CD4-positive, alpha-beta memory T cell (primary cell): ENCODE measurements at places on chromosomes 5 and 9. TPM values are rescaled to one million over a fixed set of nuclear protein-coding genes. Genes with fewer than 3 reads are reported as not detected.
A peak's percentile ranks its signal among the peaks of the same experiment; 100 is the strongest.

Gene ZCCHC10
- total RNA-seq: 20.1 TPM

Gene UQCRQ
- total RNA-seq: 127 TPM

Gene SOX30
- 0.15 TPM for total RNA-seq

Gene HAUS6
- total RNA-seq: 20.9 TPM

Gene VCAN
- 0.06 TPM for total RNA-seq

DNA sequence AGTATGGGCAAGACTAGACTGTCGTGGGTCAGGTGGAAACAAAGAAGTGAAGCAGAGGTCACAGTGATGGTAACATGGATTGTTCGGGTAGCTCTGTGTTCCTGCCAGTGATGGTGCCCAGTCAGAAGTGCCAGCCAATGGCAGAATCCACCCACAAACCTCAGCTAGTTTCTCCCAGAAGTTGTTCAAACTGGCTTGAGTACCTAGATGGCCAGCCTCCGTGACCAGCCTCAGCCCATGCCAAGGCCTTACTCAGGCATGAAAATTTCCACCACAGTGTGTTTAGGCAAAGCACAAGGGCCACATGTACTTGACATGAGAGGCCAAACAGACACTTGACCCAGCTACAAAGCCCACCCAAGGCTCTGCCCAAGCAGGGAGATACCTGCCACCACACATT is 19.4 kb upstream of the BTNL9 start:
- DNase-seq: no peak

GRCh38 chr5:38121420-38121819 is 136.9 kb upstream of the EGFLAM start:
- no peak for DNase-seq

DNA sequence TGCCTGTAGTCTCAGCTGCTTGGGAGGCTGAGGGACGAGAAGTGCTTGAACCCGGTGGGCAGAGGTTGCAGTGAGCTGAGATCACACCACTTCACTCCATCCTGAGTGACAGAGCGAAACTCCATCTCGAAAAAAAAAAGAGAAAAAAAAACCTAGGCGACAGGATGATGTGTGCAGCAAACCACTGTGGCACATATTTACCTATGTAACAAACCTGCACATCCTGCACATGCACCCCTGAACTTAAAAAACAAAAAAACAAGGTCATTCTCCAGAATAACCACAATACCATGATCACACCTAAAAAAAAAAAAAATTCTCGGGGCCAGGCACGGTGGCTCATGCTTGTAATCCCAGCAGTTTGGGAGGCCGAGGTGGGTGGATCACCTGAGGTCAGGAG is 7.5 kb upstream of the DOLPP1 start:
- peak; percentile 50 for DNase-seq

DNA sequence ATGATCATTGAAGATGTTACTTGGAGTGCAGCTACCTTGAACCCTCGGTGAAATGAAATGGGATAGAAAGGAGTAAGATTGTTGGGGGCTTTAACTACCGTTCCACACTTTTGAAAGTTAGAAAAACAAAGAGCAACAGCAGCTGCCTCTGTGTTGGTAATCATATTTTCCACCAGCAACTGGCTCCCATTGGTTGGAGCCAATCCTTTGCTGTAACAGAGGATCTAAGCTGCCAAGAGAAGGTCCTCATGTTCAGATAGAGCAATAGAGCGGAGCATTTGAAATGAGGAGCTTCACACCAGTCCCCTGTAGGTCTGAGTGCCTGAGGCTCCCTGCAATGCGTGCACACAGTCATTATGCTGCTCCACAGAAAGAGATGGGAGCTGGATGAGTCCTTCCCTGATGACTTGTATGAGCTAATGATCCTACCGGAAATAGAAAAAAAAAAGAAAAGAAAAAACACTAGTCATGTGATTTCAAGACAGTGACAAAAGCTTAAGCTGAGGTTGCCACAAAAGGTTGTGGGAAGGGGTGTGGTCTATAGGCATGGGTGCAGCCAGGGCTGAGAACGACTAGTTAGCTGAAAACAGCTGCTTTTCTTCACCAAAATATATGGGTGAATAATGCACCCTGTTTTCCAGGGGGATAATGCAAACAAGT is 300.7 kb downstream of the MLLT3 start:
- DNase-seq: peak; percentile 70

- DNase-seq: no peak
Measured at GRCh38 chr5:138230261-138230660, 17.1 kb upstream of the CDC23 start.

GRCh38 chr5:11504886-11505193 is 399.4 kb downstream of the CTNND2 start:
- DNase-seq: no peak

DNA sequence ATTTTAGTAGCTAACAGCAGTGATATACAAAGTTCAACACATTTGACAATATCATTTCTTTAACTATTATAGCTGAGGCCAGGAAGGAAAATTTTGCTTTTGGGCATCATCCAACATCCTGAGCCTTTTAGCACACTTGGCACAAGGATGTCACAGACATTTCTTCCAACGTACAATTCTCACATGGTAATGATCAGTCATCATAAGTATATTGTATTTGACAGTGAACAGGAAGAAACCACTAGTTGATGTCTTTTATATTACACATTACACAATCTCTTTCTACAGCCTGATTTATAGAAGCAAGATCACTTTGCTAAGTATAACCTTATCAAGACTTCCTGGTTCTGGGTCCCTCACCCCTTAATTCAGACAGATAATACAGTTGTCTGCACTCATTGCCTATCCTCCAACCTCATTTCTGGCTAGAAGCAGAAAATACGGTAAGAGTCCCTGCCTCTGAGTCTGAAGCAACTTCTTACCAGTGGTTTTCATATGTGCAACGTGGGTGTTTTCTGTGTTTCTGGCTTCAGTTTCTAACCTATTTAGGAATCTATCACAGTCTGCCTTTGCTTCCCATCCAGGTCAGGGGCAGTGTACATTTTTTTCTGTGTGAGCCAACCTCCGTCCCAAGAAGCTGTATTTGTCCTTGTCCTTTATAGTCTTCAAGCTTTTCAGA is 167.8 kb downstream of the PAM start:
- no peak for DNase-seq

- DNase-seq: no peak
Measured at GRCh38 chr9:79776581-79776980, 204.8 kb downstream of the TLE4 start.

- DNase-seq: peak; percentile 11
Measured at GRCh38 chr9:136051837-136052471, 43.1 kb downstream of the NACC2 start.

DNA sequence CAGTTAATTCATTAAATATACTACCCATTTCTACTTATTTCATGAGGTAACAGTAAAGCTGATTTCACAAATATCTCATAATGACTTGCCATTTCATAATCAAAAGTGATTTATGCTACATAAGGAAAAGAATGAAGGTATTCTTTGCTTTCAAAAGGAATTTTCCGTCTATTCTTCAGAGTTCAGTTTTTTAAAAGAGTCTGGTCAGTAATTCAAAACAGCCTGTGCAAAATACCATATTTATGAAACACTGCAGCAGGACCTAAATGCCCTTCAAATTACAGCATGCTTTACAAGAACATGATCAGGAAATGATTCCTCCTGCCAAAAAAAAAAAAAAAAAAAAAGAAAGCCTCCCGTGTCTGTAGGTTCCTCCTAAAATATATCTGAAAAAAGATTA is 154.7 kb downstream of the KIAA0825 start:
- DNase-seq: no peak
